ENCODE measurements at places on chromosomes 3 and 15. TPM values are rescaled to one million over a fixed set of nuclear protein-coding genes. Genes with fewer than 3 reads are reported as not detected.

The RAB6B gene
- polyA plus RNA-seq = 3.0 TPM

The CDC25A gene
- 2.7 TPM for polyA plus RNA-seq

The PLIN1 gene
- 0.06 TPM for polyA plus RNA-seq

The SLC15A2 gene
- polyA plus RNA-seq = 0.11 TPM

The CNTN6 gene
- polyA plus RNA-seq = not detected

GRCh38 chr15:64067564-64068030 lies 21.3 kb upstream of the DAPK2 start:
- DNase-seq = no peak
